ENCODE measurements at places on chromosomes 3 and 15. TPM values are rescaled to one million over a fixed set of nuclear protein-coding genes. Genes with fewer than 3 reads are reported as not detected.
A peak's percentile ranks its signal among the peaks of the same experiment; 100 is the strongest.

- no peak for ATAC-seq
Observed at GRCh38 chr15:66027268-66027805, 158.0 kb downstream of the RAB11A start.

- no peak for ATAC-seq
Observed at GRCh38 chr3:175728566-175728965, 869.4 kb downstream of the NAALADL2 start.

- no peak for ATAC-seq
Observed at GRCh38 chr3:181725830-181726229, 14.1 kb downstream of the SOX2 start.

GRCh38 chr15:84725001-84725491 is 9.1 kb upstream of the SEC11A start:
- ATAC-seq = peak; percentile 62

DNA sequence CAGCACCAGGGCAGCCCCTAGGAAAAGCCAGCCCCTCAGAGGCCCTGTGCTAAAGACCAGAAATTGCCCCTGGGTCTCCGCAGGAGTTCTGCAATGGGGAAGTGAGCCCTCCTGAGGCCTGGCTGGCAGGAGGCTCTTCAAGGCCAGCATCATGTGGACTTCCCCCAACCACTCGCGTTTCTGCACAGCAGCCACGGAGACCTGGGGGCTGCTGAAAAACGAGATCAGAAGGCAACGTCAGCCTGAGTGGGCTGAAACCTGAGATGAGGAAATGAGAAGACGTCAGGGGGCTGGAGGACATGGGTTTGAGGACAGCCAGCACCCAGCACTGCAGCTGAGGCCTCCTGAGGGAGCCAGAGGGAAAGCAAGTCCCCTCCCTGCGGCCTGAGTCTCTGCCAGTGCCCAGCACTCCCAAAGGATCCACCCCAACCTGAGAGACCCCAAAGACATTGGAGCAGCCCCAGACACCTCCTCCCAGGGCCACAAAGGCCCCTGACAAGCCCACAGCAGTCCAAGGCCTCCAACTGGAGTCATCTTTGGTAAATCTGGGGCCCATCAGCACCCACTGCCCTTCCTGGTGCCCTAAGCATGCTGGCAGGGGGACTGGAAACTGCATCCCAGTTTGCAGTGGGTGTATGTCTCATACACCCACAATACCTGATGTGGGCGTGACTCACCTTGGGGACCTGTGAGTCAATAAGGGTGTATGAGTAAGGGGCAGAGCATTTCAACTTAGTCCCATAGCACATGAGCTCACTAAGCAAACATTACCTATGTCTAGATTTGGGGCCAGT is 29.2 kb upstream of the CYP11A1 start:
- ATAC-seq = peak; percentile 88

- ATAC-seq = no peak
Observed at GRCh38 chr3:122941228-122942206, 86.0 kb downstream of the SEMA5B start.

GRCh38 chr15:70376031-70376928 is 278.6 kb upstream of the TLE3 start:
- ATAC-seq = no peak

GRCh38 chr3:145735631-145736030 is 425.4 kb downstream of the PLOD2 start:
- ATAC-seq = peak; percentile 93

DNA sequence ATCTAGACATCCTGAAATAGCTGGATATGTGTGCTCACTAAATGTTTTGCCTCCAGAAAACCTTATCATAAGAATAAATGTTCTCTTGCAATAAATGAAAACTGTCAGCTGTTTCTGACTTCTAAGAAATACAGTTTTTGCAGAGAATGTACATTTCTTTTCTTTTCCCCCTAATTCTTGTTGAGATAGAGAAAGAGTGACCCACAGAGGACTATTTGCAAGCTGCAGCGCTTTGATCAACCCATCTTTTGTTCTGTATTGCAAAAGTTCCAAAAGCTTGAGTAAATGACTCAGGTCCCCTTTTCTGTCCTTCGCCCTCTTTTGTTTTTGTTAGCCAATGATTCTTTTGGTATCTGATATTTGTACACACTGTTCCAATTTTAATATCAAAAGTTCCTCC is 141.9 kb downstream of the BBX start:
- ATAC-seq = no peak

- ATAC-seq = no peak
Observed at GRCh38 chr3:125961289-125961589, 7.7 kb upstream of the ROPN1B start.

DNA sequence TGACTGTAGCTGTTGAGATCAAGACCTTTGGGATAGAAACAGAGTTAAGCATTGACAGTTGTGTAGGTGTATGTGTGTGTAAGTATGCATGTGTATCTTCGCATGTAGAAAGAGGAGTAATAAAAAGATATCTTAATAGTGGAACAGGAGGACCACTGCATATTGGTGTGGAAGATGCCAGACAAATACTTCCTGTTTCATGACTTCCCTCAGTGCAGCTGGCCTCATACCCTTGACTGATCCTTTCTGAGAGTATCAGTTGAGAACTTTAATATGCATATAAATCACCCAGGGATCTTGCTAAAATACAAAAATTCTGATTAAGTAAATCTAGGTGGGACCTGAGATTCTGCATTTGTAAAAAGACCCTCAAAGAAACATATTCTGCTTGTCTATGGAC is 8.5 kb upstream of the ZBED2 start:
- ATAC-seq = no peak

DNA sequence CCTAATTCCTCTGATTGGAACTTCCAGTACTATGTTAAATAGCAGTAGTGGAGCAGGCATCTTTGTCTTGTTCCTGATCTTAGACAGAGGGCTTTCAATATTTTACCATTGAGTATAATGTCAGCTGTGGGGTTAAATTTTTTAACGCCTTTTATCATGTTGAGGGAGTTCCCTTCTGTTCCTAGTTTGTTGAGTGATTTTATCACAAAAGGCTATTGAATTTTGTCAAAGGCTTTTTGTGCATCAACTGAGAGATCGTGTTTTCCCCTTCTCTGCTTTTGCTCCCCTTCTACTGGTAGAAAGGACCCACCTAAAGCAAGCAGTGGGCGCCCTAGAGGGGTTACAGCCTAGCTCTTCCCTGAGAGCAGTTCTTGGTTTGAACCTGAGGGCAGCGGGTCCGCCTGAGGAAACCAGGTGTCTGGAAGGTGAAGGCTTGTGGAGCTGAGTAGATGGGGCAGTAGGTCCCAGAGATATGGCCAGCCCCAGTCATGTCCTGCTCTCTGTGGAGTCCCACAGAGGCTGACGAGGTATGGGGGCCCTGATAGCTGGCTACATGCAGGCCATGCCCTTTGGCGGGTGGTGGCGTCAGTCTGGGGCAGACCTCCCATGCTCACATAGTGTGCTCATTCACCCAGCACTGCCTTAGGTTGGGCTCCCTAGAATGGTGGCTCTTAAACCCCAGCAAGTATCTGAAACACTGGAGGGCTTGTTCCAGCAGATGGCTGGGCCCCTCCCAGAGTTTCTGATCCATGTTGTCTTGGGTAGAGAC is 11.3 kb downstream of the HDAC11 start:
- no peak for ATAC-seq

DNA sequence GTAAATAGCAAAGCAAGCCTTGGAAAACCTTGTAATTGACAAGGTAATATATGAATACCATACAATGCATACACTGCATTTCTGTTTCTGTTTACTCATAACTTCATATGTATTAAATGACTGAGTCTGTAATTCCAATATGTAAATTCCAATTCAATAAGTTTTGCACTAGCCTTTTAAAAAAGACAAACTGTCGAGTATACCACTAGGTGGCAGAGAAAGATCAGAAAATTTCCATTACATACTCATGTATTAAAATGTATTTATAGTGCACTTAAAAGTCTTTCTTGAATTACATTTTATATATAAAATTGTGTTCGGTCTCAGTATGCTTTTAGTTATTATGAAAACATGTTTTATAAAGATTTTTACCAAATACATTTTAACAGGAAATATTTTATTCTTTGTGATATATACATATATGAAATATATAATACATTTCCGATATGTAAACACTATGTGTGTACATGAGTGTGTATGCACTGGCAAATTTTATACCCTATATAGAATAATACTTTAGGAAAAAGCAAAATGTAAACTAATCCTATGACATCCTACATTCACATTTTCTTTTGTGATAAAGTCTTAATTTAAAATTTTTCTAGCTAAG is 216.8 kb downstream of the VGLL3 start:
- ATAC-seq = no peak

DNA sequence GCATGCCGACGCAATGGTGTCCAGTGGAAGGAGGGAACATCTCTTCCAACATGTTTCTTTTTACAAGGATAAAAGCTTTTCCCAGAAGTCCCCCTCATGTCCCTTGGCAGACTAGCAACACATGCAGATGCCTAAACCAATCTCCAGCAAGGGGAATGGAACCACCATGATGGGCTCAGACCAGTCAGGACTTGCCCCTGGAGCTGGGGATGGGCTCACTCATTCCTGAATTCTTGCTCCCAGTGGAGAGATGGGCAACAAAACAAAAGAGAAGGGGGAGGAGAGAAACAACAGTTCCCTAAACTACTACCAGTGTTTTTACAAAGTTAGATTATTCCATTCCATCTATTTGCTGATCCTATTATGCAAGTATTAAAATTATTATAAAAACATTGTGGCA is 76.8 kb upstream of the OXTR start:
- no peak for ATAC-seq

- no peak for ATAC-seq
Observed at GRCh38 chr3:139264375-139264774, 79.4 kb upstream of the MRPS22 start.

The SOX14 gene
- total RNA-seq = not detected

The CAPN3 gene
- 4.5 TPM for total RNA-seq

The ALPK3 gene
- 5.5 TPM for total RNA-seq

The LIPH gene
- total RNA-seq = 14.6 TPM

The RASGRF1 gene
- 0.12 TPM for total RNA-seq

The DNAJA4 gene
- total RNA-seq = 9.5 TPM

Data from esophagus mucosa (tissue), 1 donor.